T-helper 9 cell (primary cell): ENCODE measurements at places on chromosomes 2 and 18.

DNA sequence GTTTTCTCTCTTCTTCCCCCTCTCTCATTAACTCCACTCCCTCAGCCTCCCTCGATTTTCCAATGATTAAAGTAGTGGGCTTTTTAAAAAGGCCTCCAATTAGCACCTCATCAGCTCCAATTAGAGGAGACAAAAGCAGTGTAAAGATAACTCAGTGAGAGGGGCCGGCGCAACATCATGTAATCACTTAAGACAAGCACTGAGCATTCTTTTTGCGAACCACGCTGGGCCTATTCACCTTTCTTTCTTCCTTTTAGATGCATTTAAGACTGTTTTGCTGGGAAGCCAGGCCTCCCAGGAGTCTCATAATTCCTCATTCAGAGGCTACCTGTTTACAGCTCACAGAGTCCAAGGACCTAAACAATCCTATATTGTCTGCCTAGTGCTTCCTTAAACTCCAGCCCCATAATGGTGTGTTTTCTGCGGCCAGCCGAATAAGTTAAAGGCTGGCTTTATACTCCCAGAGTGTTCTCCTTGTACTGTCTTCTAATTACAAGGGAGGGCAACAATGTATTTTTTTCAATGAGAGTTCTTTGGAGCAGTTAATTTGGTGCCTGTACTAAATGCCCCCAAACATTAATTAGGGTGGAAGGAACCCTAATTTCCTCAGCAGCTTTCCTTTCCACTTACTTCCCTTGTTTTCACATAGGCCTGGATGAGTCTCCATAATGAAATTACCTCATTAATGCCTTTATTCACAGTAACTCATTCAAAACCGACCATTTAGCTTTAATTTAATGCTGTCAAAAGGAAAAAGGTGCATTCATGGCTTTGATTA lies 28.0 kb upstream of the LMAN1 start:
- DNase-seq = no peak

DNA sequence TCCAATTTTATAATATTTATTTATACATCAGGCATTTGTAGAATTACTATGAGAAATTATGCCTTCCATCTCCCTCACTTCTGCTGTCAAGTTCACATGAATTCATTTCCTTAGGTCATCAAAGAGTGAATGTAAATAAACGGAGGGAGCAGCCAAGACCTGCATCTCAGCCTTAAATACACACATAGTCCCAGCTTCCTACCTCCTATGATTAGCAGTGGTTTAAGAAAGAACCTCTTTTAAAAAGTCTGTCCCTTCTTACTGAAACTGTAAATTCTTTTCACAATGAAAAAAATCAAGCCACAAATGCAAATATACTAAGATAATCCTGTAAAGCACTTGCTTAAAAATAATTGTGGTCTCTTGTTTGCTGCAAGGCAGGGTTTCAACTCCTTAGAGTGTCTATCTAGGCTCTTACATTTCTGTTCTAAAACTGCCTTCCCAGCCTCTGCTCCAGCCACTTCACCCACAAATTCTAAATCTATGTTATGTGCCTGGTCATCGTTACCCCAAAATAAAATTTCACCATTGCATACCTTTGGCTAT lies 532.7 kb upstream of the FSHR start:
- no peak for DNase-seq

DNA sequence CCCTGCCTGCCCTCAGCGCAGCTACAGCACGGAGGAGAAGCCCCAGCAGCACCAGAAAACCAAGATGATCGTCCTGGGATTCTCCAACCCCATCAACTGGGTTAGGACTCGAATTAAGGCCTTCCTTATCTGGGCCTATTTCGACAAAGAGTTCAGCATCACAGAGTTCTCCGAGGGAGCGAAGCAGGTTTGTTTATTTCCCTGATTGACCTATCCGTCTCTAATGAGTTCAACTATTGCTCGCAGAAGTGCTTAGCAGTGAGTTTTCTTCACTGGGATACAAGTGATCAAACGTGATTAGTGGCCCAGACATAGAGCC lies 639 bp downstream of the MAIP1 start:
- no peak for DNase-seq

- no peak for DNase-seq
Measured at GRCh38 chr2:111704246-111704645, 179.7 kb downstream of the ANAPC1 start.

DNA sequence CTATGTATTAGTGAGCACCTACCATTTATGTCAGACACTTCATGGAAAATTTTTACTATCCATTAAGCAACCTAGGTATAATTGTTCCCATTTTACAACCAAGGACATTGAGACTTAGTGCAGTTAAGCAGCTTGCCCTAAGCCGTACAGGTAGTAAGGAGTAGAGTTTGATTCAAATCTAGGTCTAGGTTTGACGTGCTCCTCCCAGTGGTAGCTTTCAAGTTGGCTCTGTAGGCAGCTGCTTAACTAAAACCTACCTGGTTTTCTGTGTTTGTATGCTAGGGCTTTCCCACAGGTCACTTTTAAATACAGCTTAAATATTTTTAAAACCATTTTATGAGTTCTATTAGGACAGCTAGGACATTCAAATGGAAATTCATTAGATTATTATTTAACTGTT lies 69.7 kb downstream of the NUP35 start:
- no peak for DNase-seq

DNA sequence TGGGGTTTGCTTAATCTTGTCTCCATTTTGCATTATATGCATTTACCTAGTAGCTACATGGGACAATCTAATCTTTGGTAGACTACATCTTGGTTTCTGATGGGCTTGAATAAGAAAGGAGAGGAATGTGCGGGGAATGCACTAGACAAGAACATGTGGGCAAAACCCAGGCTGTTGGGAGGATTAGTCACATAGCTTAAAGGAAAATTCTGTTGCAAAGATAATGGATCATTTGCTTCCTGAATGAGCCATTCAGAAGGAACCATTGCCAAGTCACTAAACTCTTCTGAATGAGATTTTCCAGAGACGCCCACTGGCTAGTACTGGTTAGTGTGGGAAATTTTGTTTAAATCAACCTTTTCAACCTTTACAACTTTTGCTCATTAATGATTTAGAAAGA lies 84.8 kb downstream of the OSBPL6 start:
- DNase-seq = no peak

GRCh38 chr18:13242797-13243196 lies 24.2 kb downstream of the LDLRAD4 start:
- DNase-seq = no peak

DNA sequence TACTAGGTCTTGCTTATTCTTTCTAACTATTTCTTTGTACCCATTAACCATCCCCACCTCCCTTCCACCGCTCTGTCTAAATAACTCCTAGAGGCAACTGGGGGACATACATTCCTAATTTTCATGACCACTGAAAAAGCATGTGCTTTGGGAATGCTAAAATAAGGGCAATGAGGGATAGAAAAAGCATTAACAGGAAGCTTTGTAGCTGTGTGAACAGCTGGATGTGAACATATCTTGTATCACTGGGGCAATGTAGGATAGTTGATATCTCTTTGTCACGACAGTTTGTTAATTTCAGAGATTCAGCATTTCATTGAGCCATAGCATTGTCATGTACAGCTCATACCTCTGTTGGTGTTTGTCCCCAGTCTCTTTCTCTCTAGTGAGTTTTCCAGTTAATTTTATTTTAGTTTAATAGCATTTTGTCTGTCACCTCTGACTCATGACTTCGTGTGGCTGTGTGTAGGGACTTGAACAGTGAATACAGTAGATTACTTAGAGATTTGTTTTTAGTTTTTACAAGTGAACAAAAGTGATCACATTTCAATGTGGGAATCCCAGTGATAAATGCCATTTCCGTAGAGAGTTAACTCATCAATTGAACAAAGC lies 230.3 kb upstream of the NRP2 start:
- no peak for DNase-seq

GRCh38 chr18:80208620-80209019 lies 38.7 kb downstream of the PARD6G start:
- no peak for DNase-seq

GRCh38 chr2:238574490-238575271 lies 148.0 kb downstream of the ASB1 start:
- no peak for DNase-seq

GRCh38 chr2:60515721-60516226 lies 37.7 kb downstream of the BCL11A start:
- no peak for DNase-seq

- DNase-seq = no peak
Measured at GRCh38 chr2:213288913-213289700, 4.8 kb downstream of the SPAG16 start.

GRCh38 chr2:72933646-72934151 lies 16.4 kb downstream of the EMX1 start:
- DNase-seq = no peak
